ENCODE measurements at places on chromosomes 5 and 9.
A peak's percentile ranks its signal among the peaks of the same experiment; 100 is the strongest.

DNA sequence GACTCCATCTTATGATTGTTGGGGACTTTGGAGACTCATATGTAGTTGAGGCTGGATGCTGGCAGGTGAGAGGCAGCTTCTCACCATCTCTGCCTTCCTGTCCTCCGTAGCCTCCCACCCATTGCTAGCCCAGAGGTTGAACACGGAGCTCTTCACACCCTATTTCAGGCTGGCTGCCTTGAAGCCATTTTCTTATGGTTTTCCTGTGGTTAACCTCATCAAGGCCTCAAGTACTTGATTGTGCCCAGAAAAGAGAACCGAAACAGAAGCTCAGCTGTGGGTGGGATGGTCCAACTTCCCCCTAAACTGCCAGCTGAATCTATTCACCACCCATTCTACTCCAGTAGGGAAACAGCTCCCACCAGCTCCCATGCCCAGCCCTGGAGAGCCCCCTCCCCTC lies 102.9 kb downstream of the LIFR start:
- DNase-seq = no peak

DNA sequence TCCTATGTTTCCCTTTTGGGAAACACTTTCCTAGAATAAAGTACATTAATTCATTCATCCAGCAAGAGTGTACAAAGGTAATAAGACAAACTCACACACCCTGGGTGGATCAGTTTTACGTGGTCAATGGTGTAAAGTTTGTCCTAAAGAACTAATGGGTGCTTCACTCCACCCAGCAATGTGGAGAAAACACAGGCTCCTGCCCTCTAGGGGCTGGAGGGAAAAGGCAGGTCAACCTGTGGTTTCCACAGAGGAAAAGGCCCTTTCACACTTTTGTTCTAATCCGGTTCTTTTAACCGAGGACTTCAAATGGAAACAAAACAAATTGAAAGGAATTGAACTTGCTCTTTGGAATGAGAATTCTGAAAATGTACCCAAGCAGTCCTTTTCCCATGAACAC lies 80.9 kb upstream of the SPOCK1 start:
- peak; percentile 6 for DNase-seq

DNA sequence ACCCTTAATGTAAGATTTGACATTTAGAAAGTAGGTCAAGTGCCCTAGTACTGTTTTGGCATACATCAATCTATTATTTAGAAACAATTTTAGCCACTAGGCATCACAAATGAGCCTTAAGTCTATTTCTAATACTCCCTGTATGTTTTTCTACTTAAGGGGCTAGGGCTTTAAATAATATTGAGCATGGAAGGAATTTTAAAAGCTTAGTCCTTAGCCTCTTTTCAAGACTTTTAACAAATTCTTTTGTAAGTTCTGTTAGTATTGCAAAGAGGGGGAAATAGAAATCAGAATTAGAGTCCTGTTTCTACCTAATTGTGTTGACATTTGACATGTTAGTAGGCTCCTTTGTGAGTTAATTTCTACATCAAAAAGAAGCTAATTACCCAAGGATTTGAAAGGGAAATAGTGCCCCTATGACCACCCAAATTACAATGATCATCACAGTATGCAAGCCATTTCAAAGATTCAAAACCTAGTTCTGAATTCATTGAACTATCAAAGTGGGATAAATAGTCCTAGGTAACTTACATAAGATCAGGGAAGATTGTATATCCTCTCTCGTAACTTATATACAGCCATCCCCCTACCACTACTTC lies 647.8 kb upstream of the ACO1 start:
- no peak for DNase-seq

DNA sequence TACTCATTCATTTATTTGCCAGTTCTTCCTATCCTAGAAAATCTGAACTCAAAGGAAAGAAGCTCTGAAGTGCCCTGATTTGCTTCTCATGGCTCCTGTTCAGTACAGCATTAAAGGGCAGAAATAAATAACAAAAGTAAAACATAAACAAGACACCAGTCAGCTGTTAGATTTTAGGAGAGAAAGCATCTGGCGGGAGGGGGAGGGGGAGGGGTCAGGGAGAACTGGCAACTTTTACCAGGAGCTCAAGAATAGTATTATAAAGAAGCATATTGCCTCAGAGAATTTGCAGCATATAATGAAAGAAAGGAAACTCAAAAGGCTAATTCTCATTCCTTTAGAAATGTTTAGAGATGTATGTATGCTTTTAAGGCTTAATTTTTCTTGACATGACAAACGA lies 68.1 kb downstream of the SEMA6A start:
- no peak for DNase-seq

- DNase-seq = no peak
Observed at GRCh38 chr5:59132131-59132530, 549.3 kb downstream of the RAB3C start.

DNA sequence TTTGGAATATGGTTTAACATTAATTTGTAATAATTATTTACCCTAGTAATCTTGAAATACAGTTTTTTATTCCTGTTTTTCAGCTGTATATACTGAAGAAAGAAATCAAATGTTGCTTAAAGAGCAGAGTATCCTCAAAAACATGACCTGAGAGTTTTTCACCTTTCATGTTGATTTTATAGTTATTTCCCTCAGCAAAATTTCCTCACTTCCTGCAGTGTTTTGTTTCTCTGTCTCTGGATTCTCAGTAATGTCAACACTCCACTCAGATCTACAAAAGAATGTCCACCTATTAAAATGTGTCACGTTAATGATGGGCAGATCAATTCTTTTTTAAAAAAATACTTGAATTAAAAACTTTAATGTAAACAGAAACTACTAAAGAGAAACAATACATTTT lies 398.3 kb downstream of the ANXA1 start:
- no peak for DNase-seq

DNA sequence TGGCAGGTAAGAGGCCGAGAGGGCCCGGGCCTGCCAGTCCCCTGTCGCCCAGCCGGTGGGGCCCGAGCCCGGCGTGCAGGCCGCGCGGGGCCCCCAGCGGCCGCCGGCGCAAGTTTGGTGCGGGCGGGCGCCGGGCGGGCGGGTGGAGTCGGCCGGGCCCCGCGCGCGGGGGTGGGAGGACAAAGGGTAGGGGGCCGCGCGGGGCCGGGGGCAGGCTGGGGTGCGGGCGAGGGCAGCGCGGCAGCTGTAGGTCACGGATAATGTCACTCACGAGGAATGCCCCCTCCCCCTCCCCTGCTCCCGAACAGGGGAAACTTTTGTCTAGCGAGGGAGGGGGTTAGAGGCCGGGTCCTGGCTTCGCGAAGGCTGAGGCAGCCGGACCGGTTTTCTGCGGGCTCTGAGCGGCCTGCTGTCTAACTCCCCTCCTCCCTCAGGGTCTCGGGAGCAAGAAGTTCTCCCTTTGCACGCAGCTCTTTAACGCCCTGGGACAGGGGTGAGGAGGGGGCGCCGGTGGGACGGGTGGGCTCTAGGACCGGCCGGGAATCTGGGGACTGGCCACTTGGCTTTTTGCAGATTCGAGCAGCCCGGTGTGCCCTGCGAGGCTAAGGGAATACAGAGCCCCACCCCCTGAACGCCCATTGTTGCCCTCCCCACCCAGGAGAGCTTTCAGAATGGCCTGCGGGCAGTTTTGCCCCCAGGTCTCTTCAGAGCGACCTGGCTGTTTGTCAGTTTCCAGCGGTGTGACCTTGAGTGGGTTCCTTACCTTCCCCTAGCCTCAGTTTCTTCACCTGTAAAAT lies 21.3 kb upstream of the NDST1 start:
- peak; percentile 71 for DNase-seq

- no peak for DNase-seq
Observed at GRCh38 chr9:133106511-133107244, 14.4 kb downstream of the RALGDS start.

GRCh38 chr5:33563983-33564908 lies 123.5 kb downstream of the TARS1 start:
- DNase-seq = no peak

GRCh38 chr5:64532657-64533056 lies 26.8 kb downstream of the RGS7BP start:
- DNase-seq = no peak

DNA sequence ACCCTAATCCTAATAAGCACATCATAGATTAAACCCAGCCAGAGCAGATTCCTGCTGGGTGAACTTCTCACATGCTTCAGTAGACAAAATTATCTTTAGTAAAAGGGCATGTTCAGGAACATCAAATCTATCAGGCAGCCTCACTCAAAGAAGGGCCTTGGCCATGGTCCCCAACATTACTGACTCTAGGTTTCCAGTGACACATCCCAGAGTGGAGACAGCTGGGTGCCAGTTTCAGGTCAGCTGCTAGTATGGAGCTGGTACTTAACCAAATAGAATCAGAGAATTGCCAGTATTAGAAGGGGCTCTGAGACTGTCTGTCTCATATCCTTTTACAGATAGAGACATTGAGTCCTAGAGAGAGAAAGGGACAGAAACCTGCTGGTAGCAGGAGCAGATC lies 44.1 kb upstream of the GALNT10 start:
- no peak for DNase-seq
